ENCODE measurements at places on chromosomes 2 and 18.

DNA sequence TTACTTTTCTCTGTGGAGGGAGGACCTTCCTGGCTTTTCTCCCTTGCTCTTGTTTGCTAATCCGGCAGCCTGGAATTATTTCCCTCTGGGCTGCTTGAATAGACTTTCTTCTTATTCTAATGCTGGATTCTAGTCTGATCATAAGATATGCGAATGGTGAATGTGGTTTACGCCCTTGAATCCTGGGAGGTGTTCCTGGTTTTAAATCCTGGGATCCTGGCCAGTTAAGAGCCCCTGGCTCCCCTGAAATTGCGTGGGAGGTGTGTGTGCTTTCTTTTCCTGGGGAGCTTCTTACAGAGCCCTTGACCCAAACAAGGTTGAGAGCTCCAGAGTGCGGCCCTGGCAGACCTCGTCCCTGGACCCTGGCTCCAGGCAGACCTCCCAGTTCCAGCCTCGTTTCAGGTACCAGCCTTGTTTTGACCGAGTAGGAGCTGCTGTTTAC lies 2.8 kb downstream of the SH3BP4 start:
- H3K27me3 ChIP-seq, result peaks cover 16% of the 10 kb centered on the region
- no peaks in the 10 kb centered on the region for H3K36me3 ChIP-seq
- H3K27ac ChIP-seq, result no peak overlapping the region
- peaks cover 6% of the 10 kb centered on the region for H3K4me1 ChIP-seq

GRCh38 chr2:107012714-107013306 lies 126.8 kb upstream of the ST6GAL2 start:
- no peak overlapping the region for H3K4me3 ChIP-seq
- DNase-seq, result no peak
- no peaks in the 10 kb centered on the region for H3K27me3 ChIP-seq

DNA sequence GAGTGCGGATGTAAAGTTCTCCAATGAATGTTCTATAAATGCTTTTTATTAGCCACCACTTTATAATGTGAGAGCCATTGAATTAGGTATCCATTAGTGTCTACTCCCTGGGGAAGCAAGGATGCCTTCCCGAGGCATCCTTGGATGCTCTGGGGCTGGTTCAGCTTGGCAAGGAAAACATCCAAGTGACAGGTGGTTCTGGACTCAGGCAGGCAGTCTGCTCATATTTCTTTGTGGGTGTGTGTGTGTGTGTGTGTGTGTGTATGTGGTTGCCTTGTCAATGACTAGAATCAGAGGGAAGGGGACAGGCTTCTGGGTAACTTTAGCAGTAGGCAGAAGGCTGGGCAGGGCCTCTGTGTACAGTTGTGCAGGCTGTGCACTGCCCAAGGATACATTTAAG lies 149.2 kb downstream of the TSN start:
- H3K4me1 ChIP-seq, result no peaks in the 10 kb centered on the region
- H3K4me3 ChIP-seq, result no peak overlapping the region
- no peak for DNase-seq
- no peaks in the 10 kb centered on the region for H3K27me3 ChIP-seq

DNA sequence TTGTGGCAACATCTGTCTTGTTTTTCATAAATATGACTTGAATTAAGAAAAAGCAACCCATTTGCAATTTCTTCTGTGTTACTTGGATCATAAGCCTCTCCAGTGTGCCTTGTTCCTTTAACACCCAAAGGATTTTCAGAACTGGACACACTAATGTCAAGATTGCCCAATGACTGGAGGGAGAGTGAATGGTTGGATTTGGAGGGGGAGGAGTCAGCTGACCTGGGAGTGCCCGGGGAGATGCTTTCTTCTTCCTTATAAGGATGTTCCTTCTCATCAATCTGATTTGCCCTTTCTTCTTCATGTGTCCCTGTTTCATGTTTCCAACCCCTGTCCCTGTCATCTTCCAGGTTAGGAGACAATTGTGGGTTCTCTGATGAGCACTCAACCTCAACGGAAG lies 48.8 kb downstream of the ALPK2 start:
- H3K27ac ChIP-seq, result no peak overlapping the region
- no peak for DNase-seq
- H3K27me3 ChIP-seq, result no peaks in the 10 kb centered on the region
- no peaks in the 10 kb centered on the region for H3K36me3 ChIP-seq

GRCh38 chr2:27084297-27085061 lies 2.1 kb upstream of the KHK start:
- no peak for DNase-seq
- H3K36me3 ChIP-seq, result no peaks in the 10 kb centered on the region
- no peak overlapping the region for H3K27ac ChIP-seq
- peaks cover 40% of the 10 kb centered on the region for H3K4me1 ChIP-seq
- H3K27me3 ChIP-seq, result no peaks in the 10 kb centered on the region

GRCh38 chr18:46398625-46399024 lies 258.4 kb downstream of the LOXHD1 start:
- no peaks in the 10 kb centered on the region for H3K4me1 ChIP-seq
- H3K4me3 ChIP-seq, result no peak overlapping the region
- no peak overlapping the region for H3K27ac ChIP-seq
- H3K36me3 ChIP-seq, result no peaks in the 10 kb centered on the region
- DNase-seq, result no peak

- H3K27me3 ChIP-seq, result no peaks in the 10 kb centered on the region
- no peaks in the 10 kb centered on the region for H3K36me3 ChIP-seq
- DNase-seq, result no peak
- H3K27ac ChIP-seq, result no peak overlapping the region
- no peaks in the 10 kb centered on the region for H3K4me1 ChIP-seq
Observed at GRCh38 chr2:202122163-202122540, 49.1 kb downstream of the KIAA2012 start.

- H3K27ac ChIP-seq, result no peak overlapping the region
- no peak overlapping the region for H3K4me3 ChIP-seq
- H3K27me3 ChIP-seq, result no peaks in the 10 kb centered on the region
- no peaks in the 10 kb centered on the region for H3K4me1 ChIP-seq
- H3K36me3 ChIP-seq, result no peaks in the 10 kb centered on the region
Observed at GRCh38 chr2:871926-872680, 78.5 kb upstream of the SNTG2 start.

DNA sequence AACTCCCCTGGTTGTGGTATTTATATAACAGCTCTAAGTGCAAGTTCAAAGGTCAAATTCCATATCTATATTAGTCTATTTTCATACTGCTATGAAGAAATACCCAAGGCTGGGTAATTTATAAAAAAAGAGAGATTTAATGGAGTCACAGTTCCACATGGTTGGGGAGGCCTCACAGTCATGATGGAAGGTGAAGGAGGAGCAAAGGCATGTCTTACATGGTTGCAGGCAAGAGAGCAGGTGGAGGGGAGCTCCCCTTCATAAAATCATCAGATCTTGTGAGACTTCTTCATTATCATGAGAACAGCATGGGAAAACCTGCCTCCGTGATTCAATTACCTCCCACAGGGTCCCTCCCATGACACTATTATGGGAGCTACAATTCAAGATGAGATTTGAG lies 179.6 kb upstream of the FBXO11 start:
- H3K27ac ChIP-seq, result no peak overlapping the region
- H3K4me3 ChIP-seq, result no peak overlapping the region
- H3K4me1 ChIP-seq, result no peaks in the 10 kb centered on the region
- no peak for DNase-seq
- no peaks in the 10 kb centered on the region for H3K36me3 ChIP-seq

DNA sequence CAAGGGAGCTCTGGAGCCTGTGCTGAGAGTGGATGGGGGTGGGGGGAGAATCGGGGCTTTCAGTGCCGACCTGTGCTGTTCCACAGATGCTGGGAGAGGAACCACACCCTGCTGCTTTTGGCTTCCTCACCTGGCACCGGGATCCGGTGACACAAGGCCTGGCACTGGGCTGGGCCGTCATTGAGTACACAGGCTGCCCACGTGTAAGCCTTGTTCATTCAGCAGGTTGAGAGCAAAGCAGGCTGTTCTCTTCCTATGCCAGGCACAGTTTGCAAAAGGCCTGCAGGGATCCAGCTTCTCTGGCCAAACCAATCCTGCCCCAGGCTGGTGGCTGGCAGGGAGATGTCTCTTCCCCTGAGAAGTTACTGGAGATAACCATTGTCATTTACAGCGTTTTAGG lies 17.1 kb downstream of the TRIB2 start:
- no peak overlapping the region for H3K27ac ChIP-seq
- H3K27me3 ChIP-seq, result no peaks in the 10 kb centered on the region
- peaks cover 97% of the 10 kb centered on the region for H3K36me3 ChIP-seq
- H3K4me3 ChIP-seq, result no peak overlapping the region

DNA sequence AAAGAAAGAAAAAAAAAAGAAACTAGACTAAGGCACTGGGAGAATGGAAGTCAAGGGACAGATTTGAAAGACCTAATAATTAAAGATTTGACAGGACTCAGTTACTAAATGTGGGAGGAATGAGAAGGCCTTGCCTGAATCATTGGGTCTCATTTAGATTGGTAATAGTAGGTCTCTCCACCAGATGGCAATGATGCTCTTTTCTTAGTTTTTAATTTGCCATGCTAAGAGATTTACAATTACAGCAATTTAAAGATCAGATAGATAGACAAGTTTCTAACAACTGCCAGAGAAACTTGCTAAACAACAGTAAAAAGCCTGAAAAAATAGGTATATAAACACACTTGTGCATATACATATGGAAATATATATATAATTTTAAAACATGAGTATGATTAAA lies 153.0 kb downstream of the TMEM247 start:
- H3K4me3 ChIP-seq, result no peak overlapping the region
- H3K27me3 ChIP-seq, result no peaks in the 10 kb centered on the region
- H3K36me3 ChIP-seq, result peaks cover 6% of the 10 kb centered on the region
- peak; percentile 15 for DNase-seq

DNA sequence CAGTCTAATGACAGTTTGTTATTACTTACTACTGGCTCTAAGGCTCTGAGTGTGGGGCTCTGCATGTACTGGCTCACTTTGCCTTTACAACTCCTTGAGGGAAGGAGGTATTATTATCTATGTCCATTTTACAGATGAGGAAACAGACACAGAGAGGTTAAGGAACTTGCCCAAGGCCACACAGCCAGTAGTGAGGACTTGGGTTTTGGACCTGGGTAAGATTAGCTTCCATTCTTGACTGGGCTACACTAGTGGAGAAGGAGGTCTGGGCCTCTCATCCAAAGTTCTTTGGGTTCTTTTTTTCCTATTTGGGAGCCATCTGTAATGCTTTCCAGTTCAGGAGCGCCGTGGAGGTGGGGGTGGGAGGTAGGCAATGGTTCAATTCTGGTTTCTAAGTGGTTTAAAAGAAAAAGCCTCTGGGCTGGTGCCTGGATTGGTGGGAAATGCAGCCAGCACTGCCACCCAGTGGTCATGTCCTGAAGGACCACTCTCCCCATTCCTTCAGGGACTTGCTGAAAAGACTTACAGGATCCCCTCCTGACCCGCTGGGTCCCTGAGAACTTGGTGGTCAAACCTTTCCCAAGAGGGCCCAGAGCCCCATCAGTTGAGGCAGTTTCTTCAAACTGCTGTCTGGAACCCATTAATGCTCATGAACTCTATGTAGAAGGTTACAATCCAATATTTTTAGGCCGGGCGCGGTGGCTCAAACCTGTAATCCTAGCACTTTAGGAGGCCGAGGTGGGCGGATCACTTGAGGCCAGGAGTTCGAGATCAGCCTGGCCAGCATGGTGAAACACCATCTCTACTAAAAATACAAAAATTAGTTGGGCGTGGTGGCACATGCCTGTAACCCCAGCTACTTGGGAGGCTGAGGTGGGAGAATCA lies 38.6 kb upstream of the NOTO start:
- no peak overlapping the region for H3K4me3 ChIP-seq
- no peak overlapping the region for H3K27ac ChIP-seq
- peak; percentile 41 for DNase-seq

- peaks cover 26% of the 10 kb centered on the region for H3K4me1 ChIP-seq
- DNase-seq, result no peak
Observed at GRCh38 chr2:27661371-27661770, 2.0 kb downstream of the SUPT7L start.

- H3K36me3 ChIP-seq, result no peaks in the 10 kb centered on the region
- H3K4me1 ChIP-seq, result no peaks in the 10 kb centered on the region
- no peak overlapping the region for H3K27ac ChIP-seq
Observed at GRCh38 chr18:45634454-45634853, 19.2 kb downstream of the SLC14A2 start.

GRCh38 chr2:188577231-188577630 lies 285.6 kb downstream of the GULP1 start:
- H3K36me3 ChIP-seq, result no peaks in the 10 kb centered on the region
- H3K27me3 ChIP-seq, result no peaks in the 10 kb centered on the region
- DNase-seq, result no peak
- H3K27ac ChIP-seq, result no peak overlapping the region

GRCh38 chr2:132252191-132252893 lies 90.6 kb upstream of the ANKRD30BL start:
- no peak for DNase-seq
- no peak overlapping the region for H3K27ac ChIP-seq
- no peaks in the 10 kb centered on the region for H3K27me3 ChIP-seq
- H3K4me1 ChIP-seq, result no peaks in the 10 kb centered on the region
- H3K36me3 ChIP-seq, result no peaks in the 10 kb centered on the region

- no peaks in the 10 kb centered on the region for H3K27me3 ChIP-seq
- no peak for DNase-seq
- H3K27ac ChIP-seq, result no peak overlapping the region
- H3K4me3 ChIP-seq, result no peak overlapping the region
- H3K36me3 ChIP-seq, result no peaks in the 10 kb centered on the region
Observed at GRCh38 chr18:5600378-5601071, 56.7 kb upstream of the EPB41L3 start.

GRCh38 chr18:79797518-79798345 lies at the start of gene KCNG2:
TSS of gene KCNG2 (plus strand) at chr18:79797938. CDS start at chr18:79863668, 65,730 bp downstream.
- no peaks in the 10 kb centered on the region for H3K36me3 ChIP-seq
- peaks cover 8% of the 10 kb centered on the region for H3K27me3 ChIP-seq
- no peak for DNase-seq
- no peaks in the 10 kb centered on the region for H3K4me1 ChIP-seq
- no peak within 1 kb of the TSS for H3K27ac ChIP-seq
